ENCODE measurements at places on chromosomes 7 and 10.

DNA sequence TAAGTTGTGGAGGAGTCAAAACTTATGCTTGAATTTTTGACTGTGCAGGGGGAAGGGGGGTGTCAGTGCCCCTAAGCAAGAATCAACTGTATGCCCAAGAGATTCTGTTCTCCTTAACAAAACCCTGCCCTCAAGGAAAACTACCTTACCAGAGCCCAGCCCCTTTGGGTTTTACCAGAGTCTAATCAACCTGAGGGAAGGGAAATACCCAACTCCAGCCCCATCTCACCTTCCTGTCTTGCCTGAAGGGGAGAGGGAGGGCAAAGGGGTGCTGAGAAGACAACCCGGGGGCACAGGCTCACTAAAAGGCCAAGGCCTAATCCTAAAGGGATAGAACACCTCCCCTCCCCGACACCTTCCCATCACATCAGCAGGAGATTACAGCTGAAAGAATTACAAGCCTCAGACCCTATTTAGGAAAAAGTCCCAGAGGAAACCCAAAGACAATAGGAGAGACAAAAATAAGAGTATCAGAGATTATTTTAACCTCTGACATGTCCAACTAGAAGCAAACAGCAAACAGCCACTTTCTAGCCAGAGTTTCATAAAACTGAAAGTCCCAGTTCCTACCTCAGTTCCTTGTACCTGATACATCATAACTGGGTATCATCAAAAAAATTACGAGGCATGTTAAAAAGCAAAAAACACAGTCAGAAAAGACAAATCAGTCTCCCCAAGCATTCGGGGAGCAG is 26.8 kb upstream of the C7orf33 start:
- DNase-seq, result no peak

GRCh38 chr10:51366044-51366443 is 291.8 kb downstream of the PRKG1 start:
- DNase-seq, result no peak

DNA sequence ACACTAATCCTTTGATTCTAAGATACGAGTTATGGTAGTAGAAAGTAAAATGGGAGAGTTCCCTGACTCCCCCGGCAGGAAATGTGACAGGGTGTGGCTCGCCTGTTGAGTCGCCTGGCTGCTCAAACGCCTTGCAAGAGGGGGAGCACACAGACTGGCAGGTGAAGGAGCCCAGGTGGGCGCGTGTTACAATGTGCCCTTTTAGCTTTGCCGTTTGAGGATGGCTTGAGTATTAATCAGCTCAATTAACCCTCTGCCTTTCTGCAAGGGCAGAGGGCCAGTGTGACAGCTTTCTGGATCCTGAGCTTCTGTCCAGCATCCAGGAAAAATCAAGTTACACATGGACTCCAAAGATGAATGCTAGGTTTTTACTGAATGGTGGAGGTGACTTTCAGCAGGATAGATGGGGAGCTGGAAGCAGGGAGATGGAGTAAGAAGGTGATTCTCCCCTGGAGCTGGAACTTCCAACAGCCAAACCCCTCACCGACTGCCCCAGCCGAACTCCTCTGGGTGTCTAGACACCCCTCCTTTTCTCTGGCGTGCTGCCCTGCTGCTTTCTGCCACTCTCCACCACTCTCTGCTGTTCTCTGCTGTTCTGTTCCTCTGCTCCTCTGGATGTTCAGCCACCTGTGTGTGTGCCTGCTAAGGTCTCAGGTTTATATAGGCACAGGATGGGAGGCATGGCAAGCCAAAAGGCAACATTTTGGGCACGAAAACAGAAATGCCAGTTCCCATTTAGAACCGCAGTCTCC is 548.8 kb upstream of the KCND2 start:
- DNase-seq, result no peak

DNA sequence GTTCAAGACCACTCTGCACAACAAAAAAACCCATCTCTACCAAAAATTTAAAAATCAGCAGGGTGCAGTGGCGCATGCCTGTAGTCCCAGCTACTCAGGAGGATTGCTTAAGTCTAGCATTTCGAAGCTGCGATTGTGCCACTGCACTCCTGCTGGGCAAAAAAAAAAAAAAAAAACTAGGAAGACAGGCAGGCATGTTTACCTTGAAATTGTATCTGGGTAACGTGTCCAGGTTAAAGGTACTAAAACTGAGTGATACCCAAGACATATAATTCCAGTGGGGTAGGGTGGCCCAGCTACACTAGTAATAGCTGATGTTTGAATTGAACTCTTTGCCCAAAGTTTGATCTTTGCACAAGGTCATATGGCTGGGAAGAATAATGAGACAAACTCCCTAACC is 16.2 kb downstream of the GHITM start:
- no peak for DNase-seq

DNA sequence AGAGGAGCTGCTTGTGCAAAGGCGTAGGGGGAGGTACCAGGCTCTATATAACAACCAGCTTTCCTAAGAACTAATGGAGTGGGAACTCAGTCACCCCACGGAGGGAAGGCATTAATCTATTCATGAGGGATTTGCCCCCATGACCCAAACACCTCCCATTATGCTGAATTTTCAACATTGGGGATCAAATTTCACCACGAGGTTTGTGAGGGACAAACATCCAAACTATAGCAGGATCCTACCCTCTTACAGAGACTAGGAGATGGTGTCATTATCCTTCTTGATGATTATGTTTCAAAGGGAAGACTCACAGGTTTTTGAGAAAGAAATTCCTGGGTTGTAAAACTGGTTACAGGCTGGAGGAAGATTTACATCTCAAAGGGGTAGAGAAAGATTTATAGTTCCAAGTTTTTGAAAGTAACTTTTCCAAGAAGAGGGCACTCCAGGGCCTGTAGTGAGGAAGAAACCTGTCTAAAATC is 295.0 kb upstream of the DKK1 start:
- no peak for DNase-seq

DNA sequence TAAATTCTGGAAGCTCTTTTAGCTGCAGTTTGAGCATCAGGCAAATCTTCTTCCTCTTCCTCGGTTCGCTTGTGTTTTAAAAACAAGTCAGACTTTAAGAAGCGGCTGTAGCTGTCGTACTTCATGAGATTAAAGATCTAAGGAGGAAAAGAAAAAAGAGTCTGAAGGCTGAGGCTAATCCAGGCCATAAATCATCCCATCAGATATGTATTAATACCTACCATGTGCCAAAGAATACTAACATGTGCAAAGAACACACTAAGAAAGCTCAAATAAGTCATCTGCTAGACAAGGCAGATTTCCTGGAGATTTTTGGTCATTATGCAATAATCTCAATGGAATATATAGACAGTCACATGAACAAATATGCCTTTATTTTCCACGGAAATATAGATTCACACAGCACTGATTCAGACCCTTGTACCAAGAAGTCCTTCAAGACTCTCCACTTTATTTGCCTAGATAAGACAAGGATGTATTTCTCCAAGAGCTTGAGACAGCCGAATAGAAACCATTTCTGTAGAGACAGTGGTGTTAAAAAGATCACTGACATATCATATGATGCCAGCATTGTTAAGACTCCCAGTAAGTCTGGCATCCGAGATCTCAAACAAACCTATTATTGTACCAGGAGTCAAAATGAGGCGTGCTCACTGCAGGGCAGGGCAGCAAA is 42.3 kb downstream of the RGS10 start:
- DNase-seq, result no peak

GRCh38 chr10:13997650-13998049 is 333.1 kb downstream of the FRMD4A start:
- DNase-seq, result no peak

Measured in skeletal muscle cell (primary cell).